ENCODE measurements at places on chromosomes 5 and 9.

GRCh38 chr9:70258692-70259511, at the start of gene SMC5:
TSS of gene SMC5 (plus strand) at chr9:70258978. CDS start at chr9:70259079, 101 bp downstream.
- peak; percentile 94 for DNase-seq

DNA sequence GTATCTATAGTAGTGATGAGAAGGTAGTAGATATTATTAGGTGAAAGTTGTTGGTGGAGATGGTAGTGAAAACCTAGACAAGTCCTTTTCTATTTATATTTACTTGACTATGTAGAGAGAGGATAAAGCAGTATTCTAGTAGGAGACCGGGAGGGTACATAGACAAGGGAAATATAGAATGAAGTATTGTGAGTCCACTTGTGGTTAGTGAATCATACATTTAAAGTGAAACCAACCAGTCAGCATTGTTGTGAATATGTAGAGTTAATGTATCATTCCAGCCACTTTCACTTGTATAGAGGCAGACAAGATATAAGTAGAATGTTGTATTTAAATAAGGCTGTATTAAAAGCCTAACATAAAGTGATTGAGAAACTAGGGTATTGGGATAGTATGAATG, 1711.3 kb upstream of the ACO1 start:
- no peak for DNase-seq

DNA sequence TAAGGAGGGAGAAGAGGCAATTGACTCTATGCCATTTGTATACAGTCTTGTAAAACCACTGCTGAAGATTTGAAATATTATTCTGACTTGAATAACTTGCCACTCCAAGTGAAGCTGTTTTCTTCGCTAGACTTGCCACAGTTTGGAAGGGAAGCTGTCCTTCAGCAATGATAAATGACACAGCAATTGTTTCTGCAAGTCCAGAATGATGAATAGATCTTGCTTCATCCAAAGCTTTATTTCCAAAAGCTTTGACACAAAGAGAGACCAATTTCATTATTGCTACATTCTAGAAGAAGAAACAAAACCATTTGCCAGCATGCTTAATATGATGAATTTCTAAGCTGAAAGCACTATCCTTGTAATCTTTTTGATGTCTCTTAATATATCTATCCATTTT, 73.7 kb downstream of the ZNF366 start:
- DNase-seq: peak; percentile 32

DNA sequence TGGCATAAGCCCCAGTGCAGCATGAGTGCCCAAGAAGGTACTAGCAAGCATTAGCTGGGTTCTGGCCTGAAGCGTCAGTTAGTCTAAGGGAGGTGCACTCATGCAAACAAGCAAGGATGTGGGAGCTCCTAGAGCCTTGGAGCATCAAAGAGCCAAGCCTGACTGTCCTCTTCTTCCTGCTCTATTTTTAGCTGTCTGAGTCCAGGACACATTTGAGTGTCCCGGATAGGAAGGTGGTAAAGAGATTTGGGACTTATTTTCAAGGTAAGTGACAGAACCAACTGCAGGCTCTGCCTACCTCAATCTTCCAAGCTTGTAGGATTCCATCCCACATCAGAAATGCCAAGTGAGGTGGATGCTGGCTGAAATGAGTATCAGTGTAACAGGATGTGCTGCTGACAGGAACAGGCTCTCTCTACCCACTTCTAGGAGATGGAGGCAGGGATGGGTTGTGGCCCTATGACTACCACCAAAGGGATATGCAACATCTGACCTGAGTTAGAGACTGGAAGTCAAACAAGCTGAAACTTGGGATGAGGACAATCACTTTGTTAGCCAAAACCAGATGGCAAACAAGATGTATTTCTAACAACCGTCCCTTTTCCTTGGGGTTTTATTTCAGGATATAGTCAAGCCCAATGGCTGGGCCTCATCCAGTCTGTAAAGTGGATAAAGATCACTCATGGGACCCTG, 15.1 kb downstream of the MACROH2A1 start:
- no peak for DNase-seq

- no peak for DNase-seq
Observed at GRCh38 chr5:51414516-51414915, 31.3 kb downstream of the ISL1 start.

DNA sequence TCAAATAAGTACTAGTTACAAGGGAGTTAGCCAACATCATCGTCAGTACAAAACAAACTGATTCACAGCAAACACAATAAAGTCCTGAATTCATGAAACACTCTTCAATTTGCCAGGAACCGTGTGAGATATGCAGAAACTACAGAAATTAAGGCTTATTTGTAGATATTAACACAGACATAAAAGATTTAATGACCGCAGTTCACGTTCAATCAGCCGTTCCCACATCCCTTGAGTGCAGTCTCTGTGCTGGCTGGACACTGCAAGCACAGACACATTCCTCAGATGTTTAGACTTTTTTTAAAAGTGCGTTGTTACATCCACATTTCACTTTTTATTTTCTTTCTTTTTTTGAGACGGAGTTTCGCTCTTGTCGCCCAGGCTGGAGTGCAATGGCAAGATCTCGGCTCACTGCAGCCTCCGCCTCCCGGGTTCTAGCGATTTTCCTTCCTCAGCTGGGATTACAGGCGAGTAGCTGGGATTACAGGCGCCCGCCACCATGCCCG, 566 bp upstream of the CEP78 start:
- peak; percentile 39 for DNase-seq

DNA sequence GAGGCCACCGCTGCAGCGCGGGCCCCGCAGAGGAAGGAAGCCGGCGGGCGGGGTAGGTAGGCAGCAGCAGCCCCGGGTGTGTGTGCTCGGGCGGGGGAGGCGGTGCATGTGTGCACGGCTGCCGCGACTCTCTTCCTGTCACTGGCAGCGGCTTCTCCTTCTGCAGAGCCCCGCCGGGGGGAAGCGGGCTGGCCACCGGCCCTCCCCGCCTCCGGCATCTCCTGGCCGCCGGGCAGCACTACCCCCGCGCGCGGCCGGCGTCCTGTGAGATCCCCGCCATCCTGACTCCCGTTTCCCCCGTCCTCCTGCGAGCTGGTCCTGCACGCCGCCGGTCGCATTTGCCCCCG, 315 bp downstream of the PIK3R1 start:
- DNase-seq: no peak

- DNase-seq: peak; percentile 45
Observed at GRCh38 chr5:43044181-43044914, 4.2 kb upstream of the ANXA2R start.

DNA sequence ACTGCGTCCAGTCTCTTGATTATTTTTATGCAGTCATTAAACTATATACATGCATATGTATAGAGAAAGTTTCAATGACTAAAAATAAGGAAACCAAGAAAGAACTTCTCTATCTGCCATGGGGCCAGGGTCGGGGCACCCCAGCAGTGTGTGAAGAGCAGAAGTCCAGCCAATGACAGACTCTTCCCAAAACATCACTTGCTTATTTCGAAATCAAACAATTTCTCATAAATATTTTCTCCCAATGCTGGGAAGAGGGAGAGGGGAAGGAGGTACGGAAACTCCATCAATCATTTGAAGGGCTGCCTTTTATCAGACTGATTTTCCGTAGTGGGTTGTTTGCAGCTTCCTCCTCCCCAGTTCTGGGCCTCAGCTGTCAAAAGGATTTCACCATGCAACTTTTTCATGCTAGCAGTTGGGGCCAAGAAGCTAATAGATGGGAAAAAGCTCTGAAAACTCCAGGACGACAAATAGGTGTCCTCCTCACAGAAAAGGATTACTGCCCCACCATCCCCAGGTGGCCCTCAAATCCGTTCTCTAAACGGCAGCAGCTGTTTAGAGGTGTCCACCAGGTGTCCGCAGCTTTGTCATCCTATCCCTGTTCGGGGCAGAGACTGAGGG, 617 bp upstream of the FPGS start:
- peak; percentile 29 for DNase-seq

- DNase-seq: no peak
Observed at GRCh38 chr9:93267091-93267541, 83.2 kb downstream of the WNK2 start.

DNA sequence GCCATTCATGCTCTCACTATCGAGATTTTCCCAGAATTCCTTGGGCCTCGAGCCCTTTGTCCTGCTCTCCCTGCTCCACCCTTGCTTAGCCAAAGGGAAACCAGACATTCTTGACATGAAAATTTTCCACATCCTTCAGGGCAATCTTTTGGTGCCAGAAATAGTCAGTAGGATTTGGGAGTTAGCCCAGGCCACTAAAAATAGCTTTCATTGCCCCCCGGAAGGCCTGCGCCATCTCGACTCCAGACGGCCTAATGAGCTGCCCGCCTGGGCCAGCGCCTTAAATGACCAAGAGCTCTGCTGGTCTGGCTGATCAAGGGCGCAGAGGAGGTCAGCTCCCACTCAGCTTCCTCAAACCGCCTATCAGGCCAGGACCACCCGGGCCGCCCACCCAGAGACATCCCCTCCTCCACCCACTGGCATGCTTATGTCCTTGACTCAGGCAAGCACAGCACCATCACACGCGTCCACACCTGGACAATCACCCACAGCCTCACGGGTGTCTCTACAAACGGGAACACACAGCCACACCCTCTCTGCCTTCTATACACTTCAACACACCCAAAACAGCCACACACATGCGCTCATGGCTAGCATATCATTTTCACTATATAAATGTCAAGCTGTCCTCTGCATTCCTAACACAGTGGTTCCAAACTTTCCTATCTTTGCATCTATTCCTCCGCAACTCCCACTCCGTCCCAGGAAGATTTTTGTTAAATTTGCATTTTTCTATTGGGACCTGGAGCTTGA, 20.9 kb downstream of the DUSP1 start:
- DNase-seq: no peak

DNA sequence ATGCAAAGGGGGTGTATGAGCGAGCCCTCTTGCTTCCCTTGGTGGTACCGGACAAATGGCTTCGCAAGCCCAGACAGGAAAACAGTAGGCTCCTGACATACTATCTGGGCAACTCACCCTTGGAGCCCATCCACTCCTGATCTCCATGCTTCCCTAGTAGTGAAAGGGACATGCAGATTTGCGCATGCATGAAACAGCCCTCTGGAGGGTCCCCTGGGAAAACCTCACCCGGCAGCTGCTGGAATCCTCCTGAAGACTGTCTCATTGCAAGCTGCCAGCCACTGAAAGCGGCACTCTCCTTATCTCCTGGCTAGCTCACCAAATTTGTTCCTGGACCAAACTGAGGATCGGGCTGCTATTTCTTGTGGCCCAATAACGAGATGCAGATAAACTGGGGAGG, 10.2 kb downstream of the ZNF169 start:
- no peak for DNase-seq

DNA sequence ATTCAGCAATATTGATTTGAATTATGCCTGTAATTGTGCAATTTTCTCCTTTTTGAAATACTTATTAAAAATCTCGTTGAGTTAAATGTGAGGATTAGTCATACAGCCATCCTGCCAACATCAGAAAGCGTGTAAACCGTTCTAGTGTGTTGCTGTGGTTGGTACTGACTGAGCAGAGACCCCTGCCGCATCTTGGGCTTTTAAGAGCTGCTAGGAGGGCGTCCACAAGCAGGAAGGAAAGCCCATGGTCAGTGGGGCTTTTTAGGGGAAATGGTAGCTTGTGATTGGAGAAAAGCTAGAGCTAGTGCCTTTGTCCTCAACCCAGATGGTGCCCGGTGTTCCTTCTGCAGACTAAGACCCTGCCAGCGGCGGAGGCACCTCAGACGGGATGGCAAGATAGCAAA, 1.3 kb downstream of the SDHA start:
- peak; percentile 23 for DNase-seq

GRCh38 chr5:123037104-123037418, 536 bp upstream of the PPIC start:
- DNase-seq: no peak

- no peak for DNase-seq
Observed at GRCh38 chr5:151141535-151141934, 16.0 kb downstream of the ANXA6 start.

- no peak for DNase-seq
Observed at GRCh38 chr9:27586304-27586703, 13.0 kb upstream of the C9orf72 start.

DNA sequence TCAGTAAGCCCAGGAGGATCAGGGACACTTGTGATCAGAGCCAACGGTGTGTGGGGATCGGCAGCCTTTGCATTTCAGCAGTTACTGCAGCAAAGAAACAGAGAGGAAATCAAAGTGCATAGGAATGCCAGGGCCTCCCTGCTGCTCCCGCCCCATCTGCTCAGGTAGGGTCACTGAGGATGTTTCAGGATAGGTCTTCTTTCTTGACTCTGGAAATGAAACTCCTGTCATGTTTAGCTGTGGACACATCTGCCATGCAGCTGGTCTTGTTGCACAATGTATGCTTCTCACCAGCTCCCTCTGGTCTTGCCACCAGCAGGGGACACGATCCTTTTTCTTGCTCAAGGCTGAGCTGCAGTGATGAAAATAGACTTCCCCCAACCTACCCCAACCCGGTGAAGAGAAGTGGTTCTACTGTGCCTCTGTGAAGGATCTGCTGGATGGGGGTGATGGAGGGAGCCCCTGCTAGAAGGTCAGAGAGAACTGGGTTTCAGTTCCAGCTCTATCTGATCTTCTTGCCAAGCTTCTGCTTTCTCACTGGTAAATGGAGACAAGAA, 185.2 kb upstream of the KLF4 start:
- DNase-seq: peak; percentile 14

DNA sequence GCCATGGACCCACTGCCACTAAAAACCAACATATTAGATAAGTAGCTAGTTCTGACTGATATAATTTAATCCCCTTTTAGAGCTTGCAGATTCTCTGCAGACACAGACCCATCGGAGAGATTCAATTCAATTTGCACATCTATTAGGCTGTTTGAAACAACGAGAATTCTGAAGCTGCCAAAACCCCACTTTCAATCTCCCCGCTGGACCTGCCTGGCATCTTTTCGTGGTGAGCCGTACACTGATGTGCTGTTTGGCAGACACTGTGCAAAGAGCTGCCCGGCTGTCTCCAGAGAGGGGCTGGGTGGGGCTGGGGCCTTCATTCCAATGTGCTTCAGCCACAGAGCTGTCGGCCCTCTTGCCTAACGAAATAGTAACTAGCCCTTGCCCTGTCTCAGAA, 42.1 kb upstream of the FAM240B start:
- DNase-seq: no peak

DNA sequence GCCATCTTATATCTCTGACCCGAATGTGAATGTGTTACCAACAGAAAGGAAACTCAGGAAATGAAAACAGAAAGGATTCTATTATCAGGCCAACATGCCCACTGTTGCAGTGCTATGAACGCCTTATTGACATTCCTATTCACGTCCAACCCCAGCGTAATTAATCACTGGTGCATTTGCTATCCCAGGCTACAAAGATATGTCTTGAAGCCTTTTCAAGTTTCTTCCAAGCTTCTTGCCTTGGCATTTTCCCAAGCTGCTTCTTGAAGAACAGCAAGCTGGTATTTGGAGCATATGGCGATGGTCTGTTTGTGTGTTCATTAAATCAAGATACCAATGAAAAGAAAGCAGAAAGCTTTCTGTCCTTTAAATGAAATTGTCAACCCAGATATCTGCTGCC, 579.2 kb upstream of the ZNF462 start:
- peak; percentile 55 for DNase-seq

Measured in fibroblast of skin of abdomen (primary cell).